ENCODE measurements at places on chromosomes 6 and 20.
A peak's percentile ranks its signal among the peaks of the same experiment; 100 is the strongest.

- no peak for DNase-seq
These were observed 101.1 kb downstream of the PSMB1 start for GRCh38 chr6:170451762-170452651.

DNA sequence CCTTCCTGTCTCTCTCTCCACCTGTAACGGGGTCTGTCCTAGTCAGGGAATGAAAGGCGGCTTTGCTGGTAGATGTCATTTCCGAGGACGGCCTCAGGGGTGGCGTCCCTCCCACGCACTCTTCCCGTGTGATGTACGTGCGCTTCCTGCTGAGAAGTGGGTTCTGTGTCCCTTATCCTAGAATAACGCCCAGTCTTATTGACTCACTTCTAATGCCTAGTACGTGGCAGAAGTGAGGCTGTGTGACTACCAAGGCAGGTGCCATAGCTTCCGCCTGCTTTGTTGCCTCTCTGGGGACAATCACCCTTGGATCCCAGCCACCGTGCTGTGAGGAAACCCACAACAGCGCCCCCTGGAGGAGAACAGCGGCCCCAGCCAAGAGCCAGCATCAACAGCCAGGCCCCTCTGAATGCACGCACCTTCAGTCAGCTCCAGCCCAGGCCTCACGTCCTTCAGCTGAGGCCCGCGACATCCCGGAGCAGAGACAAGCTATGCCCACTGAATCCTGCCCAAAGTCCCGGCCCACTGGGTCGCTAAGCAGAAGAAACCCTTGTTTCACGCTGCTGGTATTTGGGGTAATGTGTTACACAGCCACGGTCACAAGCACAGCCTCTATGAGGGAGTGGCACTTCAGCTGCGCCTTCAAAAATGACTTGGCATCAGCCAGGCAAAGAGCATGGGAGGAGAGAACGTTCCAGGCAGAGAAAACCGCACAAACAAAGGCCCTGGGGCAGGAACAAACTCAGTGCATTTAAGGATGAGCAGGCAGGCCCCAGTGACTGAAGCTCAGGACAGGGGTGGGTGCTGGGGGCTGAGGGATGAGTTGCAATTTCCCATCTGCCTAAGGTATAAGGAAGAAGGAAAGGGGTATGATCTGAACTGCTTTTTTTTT, 224.2 kb downstream of the NFATC2 start:
- no peak for DNase-seq

- DNase-seq, result no peak
These were observed 127.9 kb downstream of the PXDC1 start for GRCh38 chr6:3623451-3624249.

GRCh38 chr20:24987244-24987643, 5.3 kb downstream of the APMAP start:
- DNase-seq, result peak; percentile 32

DNA sequence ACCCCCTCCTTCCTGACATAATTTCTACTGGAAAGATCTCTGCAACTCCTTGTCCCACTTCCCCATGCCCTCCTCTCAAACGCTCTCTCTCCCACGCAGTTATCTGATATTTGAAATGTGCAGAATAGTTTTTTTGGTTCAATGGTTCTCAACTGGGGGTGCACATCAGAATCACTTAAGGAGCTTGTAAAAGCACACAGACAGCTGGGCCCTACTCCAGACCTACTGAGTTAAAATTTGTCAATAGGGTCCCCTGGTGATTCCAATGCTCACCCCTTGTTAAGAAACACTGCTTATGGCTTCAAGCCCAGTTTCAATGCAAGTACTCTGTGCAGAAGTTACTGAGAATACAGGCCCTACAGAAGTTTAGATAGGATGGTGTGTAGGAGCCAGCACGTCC, 45.2 kb upstream of the KCNK16 start:
- DNase-seq, result no peak

GRCh38 chr6:153790876-153791473, 248.1 kb upstream of the OPRM1 start:
- DNase-seq, result no peak

DNA sequence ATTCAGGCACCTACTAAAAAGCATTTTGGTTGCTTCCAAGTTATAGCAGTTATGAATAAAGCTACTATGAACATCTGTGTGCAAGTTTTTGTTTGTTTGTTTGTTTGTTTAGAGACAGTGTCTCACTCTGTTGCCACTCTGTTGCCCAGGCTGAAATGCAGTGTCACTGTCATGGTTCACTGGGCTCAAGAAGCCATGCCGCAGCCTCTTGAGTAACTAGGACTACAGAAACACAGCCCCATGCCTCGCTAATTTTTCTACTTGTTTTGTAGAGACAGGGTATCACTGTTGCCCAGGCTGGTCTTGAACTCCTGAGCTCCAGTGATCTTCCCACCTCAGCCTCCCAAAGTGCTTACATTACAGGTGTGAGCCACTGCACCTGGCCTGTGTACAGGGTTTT, 795.9 kb downstream of the EPHA7 start:
- no peak for DNase-seq

GRCh38 chr6:165695722-165696515, 32.9 kb upstream of the PDE10A start:
- no peak for DNase-seq

DNA sequence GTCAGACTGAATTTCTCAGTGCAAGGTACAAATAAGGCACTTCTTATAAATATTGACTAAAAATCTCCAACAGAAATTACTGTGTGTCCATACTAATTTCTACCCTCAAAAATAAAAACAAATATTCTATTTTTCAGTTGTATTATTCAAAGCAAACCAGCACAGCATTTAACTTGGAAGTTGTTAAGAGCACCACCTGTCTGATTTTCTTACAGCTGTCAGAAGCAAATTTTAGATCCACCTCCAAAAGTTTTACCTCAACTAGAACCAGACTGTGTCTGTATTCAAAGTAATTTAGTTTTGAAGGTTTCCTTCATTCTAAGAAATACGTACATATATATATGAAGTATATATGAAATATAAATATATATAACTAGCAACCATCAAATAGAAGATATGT, 1.2 kb downstream of the TRDN start:
- DNase-seq, result no peak

GRCh38 chr6:30537931-30538330, 18.4 kb downstream of the GNL1 start:
- no peak for DNase-seq

DNA sequence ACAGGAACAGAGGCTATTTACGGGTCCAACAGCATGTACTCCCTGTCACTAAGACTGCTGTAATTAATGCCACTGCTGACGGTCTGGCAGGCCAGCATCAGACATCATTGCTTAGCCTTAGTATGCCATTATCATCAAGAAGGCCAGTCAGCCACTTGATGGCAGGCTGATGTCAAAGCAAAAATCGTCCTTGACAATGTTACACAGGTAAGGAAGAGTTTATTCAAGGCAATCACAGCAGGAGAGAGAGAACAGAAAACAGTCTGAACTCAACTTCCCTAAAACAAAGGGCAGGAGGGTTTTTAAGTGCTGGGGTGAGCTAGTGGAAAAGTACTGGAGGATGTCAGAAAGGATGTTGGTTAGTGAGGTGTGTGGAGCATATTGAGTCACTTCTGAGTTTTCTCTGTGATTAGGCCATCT, 25.1 kb downstream of the FKBP1C start:
- DNase-seq, result no peak

- peak; percentile 44 for DNase-seq
These were observed 6.5 kb upstream of the TMEM242 start for GRCh38 chr6:157329829-157330228.

GRCh38 chr6:148608199-148608951, 138.5 kb upstream of the UST start:
- peak; percentile 19 for DNase-seq

DNA sequence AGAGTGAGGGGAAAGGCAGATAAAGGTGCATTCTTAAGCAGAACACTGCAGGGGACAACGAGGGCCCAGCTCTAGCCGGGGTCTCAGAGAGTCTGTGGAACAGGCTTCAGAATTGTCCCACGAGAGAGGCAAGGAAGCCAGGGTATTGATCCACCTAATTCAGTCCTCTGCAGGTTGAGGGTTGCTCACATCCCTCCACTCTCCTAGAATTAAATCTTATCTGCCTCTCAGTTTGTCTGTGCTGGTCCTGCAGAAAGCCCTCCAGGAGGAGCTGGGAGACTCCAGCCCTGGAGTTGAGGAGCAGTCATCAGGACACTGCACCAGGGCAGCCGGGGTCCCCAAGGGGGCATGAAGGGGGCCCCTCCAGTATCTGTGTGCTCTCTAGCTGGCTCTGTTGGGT, 39.1 kb downstream of the SLC24A3 start:
- DNase-seq, result no peak

DNA sequence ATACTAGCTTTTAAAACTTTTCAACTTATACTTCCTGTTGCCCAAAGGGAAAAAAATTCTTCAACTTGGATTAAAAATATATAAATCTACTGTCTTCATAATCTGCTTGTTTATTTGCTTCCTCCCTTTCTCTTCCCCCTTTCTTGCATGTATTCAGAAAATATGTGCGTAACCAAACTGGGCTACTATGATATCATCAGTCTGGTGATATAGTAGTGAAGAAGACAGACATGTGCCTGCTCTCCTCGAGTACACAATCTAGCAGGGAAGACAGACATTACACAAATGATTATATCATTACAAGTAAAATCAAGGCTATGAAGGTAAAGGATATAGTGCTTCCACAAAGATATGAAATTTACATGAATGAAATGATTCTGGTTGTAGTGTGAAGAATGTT, 31.0 kb downstream of the IBTK start:
- DNase-seq, result no peak

GRCh38 chr6:158118886-158119285, 49.2 kb downstream of the SERAC1 start:
- DNase-seq, result no peak

- DNase-seq, result no peak
These were observed 12.7 kb upstream of the RAMACL start for GRCh38 chr6:166599205-166599604.

DNA sequence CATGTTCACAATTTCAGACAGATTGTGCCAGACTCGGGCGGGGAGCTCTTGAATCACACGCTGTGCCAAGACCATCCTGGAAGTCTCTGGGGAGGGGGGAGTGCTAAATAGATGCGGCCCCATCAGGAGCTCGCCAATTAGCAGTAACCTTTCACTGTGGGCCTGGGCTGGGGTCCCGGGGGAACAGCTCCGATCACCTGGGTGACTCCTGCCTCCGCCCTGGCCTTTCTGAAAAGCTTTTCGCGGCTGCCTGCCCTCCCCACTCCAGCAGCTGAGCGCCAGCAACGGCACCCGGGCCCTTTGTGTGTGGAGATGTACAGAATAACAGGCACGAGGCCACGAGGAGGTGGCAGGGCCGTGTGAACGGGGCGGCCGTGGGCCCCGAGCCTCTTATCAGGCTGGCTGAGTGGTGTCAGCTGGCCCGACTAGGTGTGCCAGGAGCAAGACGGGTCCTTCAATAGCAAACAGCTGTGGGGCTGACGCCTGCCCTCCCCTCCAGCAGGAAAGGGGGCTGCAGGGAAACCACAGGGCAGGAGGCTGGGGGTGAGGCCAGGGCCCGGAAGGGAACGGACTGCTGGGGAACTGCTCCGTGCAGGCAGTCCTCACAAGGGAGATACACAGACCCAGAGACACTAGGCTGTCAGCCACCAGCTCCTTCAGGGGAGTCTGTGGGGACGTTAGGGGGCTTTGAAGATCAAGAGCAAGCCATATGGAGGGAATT, 56.8 kb downstream of the NOL4L start:
- no peak for DNase-seq

- peak; percentile 88 for DNase-seq
These were observed 8.6 kb upstream of the TRIB3 start for GRCh38 chr20:371755-372542.

GRCh38 chr6:12064131-12064530, 52.0 kb downstream of the HIVEP1 start:
- DNase-seq, result peak; percentile 84

GRCh38 chr20:15930311-15931305, 642.6 kb downstream of the KIF16B start:
- DNase-seq, result peak; percentile 39

- DNase-seq, result no peak
These were observed 280.5 kb upstream of the OPRM1 start for GRCh38 chr6:153758516-153758915.

GRCh38 chr6:118372413-118372812, 175.7 kb upstream of the PLN start:
- DNase-seq, result peak; percentile 62

DNA sequence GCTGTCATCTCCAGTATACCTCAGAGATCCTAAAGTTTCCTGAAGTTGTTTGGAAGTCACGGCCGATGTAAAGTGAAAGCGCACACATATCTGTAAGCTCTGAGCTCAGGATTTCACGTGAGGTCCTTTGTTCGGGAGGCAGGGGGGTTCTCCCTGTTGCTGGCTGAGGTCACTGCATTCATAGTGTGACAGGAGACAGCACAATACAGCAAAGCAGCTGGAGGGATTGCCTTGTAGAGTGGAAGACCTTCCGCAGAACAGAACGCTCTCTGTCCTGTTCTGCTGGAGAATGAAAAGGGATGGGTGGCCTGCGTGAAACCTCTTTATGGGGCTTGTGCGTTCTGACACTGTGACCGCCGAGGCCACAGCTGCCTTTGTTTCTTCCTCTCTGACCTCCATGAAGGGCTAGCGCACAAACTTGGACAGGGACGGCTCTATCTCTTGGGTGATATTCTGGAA, 13.4 kb upstream of the SERPINB1 start:
- no peak for DNase-seq

DNA sequence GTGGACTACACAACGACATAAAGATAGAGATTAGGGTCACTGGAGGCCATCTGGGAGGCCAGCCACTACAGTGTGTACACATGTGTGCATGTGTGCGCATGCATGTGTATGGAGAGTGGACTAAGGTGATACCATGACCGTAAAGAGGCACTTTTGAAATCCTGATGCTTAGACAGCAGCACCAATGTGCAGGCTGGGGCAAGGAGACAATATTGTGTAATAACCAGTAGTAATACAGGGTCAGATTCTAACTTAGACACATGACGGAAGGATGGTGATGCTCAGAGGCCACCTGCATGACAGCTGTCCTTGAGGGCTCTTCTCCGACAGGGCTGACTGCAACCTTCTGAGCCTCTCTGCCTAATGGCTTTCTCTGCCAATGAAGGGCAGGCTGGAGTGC, 25.5 kb downstream of the CST9L start:
- no peak for DNase-seq

GRCh38 chr6:33490198-33490597, 35.8 kb downstream of the ZBTB9 start:
- DNase-seq, result no peak
